ENCODE measurements at places on chromosomes 12 and 14. TPM values are rescaled to one million over a fixed set of nuclear protein-coding genes. Genes with fewer than 3 reads are reported as not detected.

Gene RNU4-1
- total RNA-seq, result under 0.01 TPM

Gene SLC35F4
- not detected for total RNA-seq

Gene C1R
- total RNA-seq, result 76.7 TPM

Gene TMEM63C
- 3.1 TPM for total RNA-seq

Data from skeletal muscle tissue (tissue), 5 donors.